Testis (tissue), 5 donors: ENCODE measurements at places on chromosomes 5 and 9.

DNA sequence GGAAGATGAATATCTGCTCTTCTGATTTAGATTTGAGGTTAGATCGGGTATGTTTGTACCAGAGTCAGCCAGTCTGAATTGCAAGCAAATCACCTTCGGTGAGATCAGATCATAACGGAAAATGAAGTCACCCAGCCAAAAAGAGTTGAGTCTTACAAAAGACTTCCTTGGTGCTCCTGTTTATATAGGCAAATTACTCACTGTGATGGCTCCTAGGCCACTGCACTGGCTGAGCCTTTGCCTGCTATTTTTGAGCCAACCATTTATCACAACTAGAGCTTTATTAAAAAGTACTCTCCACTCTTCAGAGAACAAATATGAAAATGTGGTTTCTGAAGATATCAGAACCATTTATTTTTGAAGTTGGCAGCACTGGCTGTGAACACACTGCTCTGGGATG lies 277.7 kb upstream of the PCSK5 start:
- no peak for DNase-seq

DNA sequence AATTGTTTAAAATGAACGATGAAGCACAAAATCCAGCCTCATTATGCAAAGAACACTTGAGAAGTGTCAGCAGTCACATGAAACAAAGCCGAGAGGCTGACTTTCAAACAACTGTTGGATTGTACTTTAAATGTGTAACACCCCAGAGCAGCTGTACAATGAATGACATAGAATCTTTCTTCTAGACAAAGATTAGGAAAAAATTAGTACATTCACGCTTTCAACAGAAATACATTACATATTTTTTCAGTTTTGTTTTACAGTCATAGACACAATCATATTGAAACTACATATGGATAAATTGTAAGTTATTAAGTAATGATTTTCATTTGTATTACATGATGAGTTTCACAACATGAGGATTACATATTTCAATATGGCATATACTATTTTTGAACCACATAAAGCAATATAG lies 10.6 kb upstream of the AGXT2 start:
- no peak for DNase-seq

DNA sequence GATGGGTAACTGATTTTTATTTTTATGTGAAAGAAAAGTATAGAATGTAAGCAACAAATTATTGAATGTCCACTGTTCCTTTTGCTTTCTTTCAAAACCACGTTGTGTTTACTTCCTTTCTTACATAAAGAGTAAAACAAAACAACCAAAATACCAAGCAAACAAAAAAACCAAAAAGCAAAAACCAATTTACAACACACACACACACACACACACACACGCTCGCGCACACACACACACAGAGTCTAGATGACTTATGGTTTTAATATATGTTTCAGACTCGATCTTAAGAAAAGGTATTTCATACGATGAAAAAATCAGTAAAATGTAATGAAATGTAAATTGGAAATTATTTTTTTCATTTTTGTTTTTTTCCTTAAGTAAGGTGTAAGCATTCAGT lies 80.3 kb downstream of the ADGRV1 start:
- DNase-seq, result no peak

DNA sequence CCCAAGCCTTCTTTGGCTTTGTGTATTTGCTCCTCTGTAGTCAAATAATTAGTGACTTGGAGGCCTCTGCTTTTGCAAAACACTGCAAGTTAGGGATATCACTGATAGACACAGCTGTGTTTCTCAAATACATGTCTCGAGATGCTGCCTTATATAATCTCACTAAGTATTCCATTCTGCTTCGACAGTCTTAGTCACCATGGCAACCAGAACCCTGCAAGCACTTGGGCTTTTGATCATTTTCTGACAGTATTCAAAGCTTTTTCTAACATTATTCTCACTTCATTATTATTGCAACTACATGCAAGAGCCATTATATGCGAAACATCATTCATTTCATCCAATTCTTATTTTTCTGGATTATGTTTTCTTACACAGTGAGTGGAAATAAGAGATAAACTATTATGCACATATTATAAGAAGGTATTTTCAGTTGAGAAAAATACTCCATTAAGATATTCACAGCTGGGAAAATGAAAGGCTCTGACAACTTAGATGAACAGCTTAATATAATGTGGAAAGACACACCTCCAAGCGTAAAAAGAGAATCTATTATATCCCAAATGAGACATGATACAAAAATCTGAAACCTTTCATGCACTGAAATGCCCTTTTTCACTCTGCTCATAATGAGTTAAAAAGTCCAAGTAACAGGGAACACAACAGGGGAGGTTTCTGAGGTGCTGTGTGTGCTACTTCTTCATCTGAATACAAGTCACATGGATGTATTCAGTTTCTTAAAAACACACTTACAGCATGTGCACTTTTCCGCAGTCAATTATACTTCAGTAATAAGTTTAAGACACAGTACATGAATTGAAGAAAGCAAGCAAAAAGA lies 93.9 kb downstream of the SCAI start:
- no peak for DNase-seq

DNA sequence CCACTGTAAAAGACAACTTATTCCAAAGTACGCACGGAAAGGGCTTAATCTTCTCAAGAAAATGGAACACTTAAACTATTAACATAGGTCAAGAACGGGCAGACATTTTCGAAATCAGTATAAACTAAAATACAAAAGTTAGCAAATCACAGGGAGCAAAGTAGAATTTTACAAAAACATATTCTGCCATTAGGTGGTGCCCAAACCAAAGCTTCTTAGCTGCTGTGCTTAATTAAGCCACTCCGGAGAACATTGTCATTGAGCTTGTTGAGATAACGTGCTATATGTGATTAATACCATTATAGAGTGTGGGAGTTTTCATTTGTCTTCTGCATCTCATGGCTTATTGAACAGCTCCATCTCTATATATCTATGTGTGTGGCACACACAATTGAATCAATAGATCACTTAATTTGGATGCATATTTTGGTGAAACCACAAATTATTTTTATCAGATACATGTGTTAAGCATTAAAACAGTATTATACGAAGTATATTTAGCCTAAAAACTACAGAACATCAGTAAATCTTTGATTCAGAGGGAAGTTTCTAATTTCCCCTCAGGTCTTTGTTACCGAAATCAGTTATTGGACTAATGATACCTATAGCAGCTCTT lies 23.4 kb downstream of the UBLCP1 start:
- no peak for DNase-seq

DNA sequence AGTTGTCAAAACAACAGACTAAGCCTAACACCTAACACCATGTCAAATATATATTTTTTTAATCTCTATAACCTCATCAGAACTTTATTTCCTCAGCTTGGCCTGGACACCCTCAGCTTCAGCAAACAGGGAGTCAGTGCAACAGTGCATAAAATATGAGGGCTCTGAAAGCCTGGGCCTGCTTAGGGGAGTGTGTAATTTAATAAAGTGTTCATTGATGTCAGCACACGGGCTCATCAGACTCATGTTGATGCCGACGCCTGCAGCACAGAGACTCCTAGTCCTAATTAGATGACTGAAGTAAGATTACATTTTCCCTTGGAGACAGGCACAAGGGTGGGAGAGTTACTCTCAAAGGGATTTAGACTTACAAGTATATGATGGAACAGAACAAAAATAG lies 37.8 kb downstream of the CDH10 start:
- no peak for DNase-seq

DNA sequence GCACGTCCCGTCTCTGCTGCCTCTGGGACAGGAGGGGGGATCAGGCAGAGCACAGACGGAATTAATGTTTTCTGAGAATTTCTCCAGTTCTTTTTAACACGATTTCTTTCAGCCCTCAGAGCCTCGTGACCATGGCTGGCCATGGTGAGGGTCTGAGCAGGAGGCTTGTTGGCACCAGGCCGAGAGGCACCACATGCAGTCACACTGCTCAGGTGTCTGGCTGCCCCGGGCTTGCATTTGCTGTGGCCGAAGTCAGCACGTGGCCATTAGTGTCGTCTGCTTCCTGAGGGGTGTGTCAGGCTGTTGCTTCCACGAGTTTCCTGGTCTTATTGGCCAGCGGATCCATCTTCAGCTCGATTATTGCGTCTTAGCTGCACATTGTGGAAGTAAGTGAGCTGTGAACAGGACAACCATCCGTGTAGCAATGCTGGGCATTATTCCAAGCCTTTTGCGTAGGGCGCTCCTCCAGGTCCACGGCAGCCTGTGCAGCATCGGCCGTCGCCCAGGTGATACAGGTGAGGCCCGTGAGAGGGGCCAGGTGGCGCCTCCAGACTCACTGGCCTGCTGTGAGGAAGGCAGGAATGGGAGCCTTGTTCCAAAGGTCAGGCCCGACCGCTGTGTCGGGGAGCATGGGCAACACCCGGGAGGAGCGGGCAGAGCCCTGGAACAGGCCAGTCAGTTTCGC lies 114.2 kb upstream of the CACNA1B start:
- DNase-seq, result no peak

- DNase-seq, result no peak
These were observed 35.1 kb downstream of the NDUFS6 start for GRCh38 chr5:1836176-1836890.

GRCh38 chr9:95504053-95504963 lies 12.5 kb downstream of the PTCH1 start:
- DNase-seq, result peak; percentile 72

DNA sequence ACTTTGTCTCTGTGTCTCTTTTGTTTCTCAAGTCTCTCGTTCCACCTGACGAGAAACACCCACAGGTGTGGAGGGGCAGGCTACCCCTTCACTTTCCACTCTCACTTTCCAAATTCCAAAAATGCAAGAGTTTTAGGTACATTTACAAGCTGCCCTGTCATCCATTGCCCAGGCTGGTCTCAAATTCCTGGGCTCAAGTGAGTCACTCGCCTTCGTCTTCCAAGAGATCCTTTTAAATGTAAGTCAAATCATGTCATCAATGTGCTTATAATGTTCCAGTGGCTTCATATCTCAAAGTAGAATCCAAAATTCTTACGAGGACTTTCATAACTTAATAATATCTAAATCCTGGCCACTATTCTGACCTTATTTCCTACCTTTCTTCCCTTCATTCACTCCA lies 20.4 kb upstream of the UGCG start:
- no peak for DNase-seq

DNA sequence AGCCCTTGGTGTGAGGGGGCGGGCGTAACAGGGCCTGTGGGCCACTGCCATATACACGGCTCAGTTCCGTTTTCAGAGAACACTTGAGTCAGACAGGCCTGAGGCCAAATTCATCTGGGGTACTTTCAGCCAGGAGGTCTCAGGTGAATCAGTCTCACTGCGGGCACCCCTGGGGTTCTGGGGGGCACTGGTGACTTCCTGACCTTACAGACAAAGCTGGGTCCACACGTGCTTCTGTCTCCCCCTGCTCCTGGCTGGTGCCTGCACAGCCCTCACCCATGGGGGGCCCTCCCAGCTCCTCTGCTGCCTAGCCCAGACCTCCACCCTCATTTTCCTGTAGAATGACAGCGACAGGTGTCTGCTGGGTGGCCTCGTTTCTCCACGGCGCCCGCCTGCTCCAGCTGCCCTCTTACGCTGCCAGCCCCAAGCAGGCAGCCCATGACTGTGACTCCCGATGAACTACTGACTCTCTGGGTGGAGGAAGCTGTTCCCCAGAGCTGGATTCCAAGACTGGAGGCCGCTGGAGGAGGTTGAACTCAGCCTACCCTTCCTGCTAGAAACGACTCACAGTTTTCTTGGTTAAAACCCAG lies 374.1 kb upstream of the IRX4 start:
- DNase-seq, result no peak

- DNase-seq, result no peak
These were observed 166.7 kb upstream of the PPP2R2B start for GRCh38 chr5:147045290-147045689.

- no peak for DNase-seq
These were observed 18.0 kb downstream of the NCBP1 start for GRCh38 chr9:97651646-97652045.

GRCh38 chr9:125629446-125629845 lies 77.6 kb downstream of the MAPKAP1 start:
- DNase-seq, result no peak

GRCh38 chr5:56951946-56952691 lies at the start of gene MIER3:
Gene MIER3 (minus strand): TSS chr5:56952123. CDS start chr5:56952102, 21 bp downstream.
- DNase-seq, result peak; percentile 83

GRCh38 chr5:120910629-120911028 lies 446.5 kb downstream of the PRR16 start:
- DNase-seq, result no peak

GRCh38 chr5:104569621-104570020 lies 1007.0 kb upstream of the NUDT12 start:
- no peak for DNase-seq

DNA sequence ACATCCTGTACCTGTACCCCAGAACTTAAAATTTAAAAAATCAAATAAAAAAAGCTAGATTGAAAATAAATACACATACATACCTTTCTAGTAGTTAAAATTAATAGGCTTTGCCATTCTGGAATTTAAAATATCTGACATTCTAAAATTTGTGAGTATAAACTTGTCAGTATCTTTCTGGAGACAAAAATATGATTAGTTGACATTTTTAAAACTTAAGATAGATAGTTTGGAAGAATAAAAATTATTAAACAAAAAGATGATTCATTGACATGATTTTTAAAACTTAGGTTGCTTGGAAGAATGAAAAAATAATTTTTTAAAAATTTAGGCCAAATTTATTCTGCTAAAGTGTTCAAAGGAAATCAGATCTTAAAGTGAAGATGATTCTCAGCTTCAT lies 43.1 kb downstream of the ISOC1 start:
- no peak for DNase-seq

GRCh38 chr5:139019880-139020279 lies 144.7 kb upstream of the LRRTM2 start:
- peak; percentile 83 for DNase-seq

GRCh38 chr9:32264170-32264864 lies 120.1 kb upstream of the ACO1 start:
- no peak for DNase-seq

DNA sequence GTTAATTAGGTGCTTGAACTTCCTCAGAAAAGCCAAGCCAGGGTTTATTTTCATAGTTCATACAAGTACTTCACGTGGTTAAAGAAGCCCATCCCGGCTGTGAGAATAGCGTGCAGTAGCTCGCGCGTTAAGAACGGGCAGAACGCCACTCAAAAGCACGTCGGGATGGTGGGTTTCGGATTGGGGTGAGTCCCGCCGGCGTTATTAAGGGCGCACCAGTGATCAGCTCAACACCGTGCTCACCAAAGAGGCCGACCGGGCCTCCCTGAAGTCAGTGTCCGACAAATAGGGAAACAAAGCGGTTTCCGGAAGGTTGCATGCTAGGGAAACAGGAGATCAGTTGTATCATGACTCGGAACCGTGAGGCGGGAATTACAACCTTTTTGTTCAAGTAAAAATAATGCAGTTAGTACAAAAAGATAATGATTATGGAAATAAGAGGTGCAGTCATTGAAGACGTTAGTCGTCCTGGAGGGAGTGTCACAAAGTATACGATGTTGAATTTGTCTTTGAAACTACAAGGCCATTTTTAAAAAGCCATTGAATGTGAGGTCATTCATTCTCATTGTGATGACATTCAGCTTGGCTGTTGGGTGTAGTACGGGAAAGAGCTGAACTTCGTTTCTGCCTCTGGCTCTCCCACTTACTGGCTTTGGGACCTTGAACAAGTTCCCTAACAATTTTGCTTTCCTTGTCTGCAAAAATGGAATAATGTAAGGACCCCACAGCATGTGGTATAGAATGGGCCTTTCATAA lies 992 bp downstream of the SETD9 start:
- DNase-seq, result peak; percentile 62

- no peak for DNase-seq
These were observed 149.6 kb downstream of the DROSHA start for GRCh38 chr5:31382051-31382878.
